ENCODE measurements at places on chromosomes 3 and 15.

DNA sequence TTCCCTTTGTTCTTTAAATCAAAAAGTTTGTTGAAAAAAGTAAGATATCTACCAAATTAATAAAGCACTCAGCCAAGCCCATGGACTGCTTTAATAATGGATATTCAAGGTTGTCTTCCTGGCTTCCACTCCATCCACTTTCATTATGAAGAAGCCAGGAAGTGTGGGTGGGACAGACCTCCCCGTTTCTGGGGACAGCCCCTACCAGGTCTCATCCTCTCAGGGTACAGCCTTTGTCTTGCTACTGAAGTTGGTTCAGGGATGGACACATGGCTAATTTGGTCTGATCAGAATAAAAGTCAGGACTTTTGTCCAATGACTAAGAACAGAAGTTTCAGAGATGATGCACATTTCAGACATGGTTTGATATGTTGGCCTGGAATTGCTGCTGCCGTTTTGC, 32.6 kb downstream of the CCNB2 start:
- no peak for DNase-seq

DNA sequence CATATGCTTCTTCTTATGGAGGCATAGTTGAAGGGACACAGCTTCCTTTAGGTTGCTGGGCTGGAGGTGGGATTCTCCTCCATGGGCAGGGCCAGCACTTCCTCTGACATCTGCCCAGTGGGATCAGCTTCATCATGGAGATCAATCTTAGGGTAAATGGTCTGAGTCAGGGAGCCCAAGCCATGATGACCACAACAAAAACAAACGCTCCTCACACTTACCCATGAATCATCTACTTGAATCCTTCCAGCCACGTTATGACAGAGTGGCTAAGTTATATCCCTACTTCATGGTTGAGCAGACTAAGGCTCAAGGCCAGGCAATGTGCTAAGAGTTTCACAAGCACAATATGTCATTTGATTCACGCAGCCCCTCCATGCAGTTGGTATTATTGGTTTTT, 87.2 kb upstream of the NMNAT3 start:
- DNase-seq = peak; percentile 97

GRCh38 chr3:188154014-188154808, at the start of gene LPP:
LPP (plus strand) TSS chr3:188154157; CDS start chr3:188406121, 251,964 bp downstream.
- no peak for DNase-seq

- no peak for DNase-seq
Observed at GRCh38 chr3:178059119-178059518, 477.1 kb upstream of the KCNMB2 start.

DNA sequence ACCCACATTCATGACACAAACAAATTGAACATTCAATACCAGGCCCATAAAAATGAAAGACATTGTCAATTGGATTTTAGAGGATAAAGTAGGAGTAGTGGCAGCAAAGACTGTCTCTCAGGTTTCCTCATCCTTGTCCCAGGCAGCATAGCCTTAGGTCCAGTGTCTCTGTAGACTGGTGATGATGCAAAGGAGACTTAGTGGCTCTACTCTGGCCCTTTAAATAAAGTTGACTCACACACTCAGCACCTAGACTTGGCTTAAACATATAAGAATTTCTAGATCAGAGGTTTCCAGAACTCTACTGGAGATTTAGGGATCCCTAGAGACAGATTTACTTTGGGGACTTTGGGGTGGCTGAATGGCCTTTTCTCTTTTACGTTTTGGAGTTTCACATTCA, 166.6 kb downstream of the NR1D2 start:
- no peak for DNase-seq

- no peak for DNase-seq
Observed at GRCh38 chr3:57078344-57078634, 17.8 kb downstream of the SPATA12 start.

- no peak for DNase-seq
Observed at GRCh38 chr15:81060907-81061306, 60.2 kb downstream of the TLNRD1 start.

DNA sequence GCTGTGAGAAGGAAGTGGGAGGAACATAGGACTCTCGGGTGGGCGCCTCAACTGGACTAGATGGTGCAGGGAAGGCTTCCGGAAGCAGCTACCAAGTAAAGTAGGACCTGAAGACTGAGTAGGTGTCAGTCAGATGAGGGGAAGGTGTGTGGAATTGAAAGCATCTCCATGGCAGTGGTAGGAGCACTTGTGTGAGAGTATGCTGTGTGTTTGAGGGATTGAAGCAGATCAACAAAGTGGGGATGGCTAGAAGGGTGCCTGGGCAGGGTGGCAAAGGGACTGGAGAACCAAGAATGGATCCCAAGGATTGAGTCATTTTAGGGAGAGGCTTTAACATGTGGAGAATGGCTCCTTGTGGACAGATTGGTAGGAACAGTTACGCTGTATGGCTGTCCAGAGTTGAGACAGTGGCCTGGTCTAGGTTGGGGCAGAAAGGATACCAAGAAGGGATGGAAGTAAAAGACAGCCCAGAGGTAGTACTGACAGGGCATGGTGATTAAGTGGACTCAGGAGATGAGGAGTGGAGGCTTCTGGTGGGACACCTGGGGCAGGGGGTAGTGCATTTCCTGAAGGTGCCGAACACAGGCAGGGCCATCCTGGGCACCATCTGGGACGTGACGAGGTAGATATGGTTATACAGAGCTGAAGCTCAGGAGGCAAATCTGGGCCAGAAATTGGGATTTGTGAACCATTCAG, 1.5 kb downstream of the UQCC5 start:
- DNase-seq = no peak

GRCh38 chr15:79209116-79209515, 73.4 kb upstream of the ANKRD34C start:
- no peak for DNase-seq

DNA sequence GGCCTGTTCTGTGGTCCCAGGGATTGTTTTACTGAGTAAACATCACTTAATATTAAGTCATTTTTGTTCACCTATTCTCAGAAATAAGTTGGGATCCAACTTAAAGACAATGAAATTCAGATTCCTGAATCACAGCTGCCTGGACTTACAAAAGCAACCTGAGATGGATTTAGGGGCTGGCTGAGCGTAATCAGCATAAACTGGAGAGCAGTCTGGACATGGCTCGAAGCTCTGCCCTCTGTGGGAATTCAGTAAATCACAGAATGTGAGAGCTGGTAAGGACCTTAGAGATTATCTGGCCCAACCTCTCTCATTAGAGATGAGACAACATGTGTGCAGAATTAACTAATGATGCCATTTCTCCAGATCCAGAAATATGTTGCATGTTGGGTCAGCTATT, 23.7 kb downstream of the CCDC80 start:
- no peak for DNase-seq

DNA sequence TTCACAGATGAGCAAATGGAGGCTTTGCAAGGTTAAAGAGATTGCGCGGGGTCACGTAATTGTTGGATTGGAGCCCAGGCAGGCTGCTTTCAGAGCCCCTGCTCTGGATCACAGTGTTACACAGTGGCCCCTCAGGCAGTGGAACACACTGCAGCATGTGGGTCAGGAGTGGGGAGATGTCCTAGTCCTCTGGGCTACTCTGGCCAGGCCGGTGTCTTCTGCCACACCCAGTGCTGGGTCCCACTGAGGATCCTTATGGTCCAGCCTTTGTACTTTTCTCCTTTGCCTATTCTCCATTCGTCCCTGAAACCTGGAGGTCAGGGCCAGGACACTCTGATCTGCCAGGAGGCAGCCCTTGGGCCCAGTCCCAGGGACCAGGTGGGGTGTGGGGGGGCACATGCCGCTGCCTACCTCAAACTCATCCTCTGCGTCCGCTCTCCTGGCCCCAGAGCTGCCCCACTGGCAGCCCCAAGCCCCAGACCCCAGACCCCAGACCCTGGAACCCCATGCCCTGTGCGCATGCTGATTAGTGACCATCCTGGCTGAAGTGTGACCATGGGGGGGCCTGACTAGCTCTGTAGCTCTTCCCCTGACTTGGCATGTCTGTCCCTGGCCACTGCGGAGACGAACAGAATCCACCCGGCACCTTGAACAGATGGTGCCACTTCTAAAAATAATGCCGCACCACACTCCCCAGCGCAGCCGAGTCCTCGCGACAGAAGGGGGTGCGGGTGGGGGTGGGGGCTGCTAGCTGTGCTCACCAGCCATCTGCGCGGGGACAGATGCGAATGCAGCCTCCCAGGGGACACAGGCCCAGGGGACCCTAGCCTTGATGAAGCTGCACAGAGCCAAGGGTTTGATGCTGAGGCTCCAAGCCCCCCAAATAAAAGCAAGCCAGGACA, 41.6 kb downstream of the ATP2B2 start:
- no peak for DNase-seq

GRCh38 chr3:119930286-119930685, 148.4 kb downstream of the NR1I2 start:
- no peak for DNase-seq

DNA sequence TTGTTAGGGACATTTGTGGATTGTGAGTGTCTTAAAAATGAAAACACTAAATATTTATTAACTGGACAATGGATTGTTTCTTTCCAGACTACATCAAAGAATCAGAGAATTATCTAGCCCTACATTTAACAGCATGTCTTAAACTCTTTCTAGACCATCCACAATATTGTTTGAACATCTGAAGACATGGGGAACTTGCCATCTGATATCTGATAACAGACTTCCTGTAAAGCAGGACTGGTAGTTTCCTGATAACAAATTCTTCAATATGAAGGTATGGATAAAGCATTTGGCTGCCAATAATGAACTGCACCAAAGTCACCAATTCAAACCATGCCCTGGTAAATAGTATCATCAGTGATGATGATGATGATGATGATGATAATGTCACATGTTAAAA, 26.2 kb upstream of the HACD2 start:
- no peak for DNase-seq

- DNase-seq = no peak
Observed at GRCh38 chr15:46580924-46581323, 946.1 kb downstream of the SQOR start.

- DNase-seq = peak; percentile 23
Observed at GRCh38 chr3:34008191-34008590, 209.8 kb downstream of the PDCD6IP start.

DNA sequence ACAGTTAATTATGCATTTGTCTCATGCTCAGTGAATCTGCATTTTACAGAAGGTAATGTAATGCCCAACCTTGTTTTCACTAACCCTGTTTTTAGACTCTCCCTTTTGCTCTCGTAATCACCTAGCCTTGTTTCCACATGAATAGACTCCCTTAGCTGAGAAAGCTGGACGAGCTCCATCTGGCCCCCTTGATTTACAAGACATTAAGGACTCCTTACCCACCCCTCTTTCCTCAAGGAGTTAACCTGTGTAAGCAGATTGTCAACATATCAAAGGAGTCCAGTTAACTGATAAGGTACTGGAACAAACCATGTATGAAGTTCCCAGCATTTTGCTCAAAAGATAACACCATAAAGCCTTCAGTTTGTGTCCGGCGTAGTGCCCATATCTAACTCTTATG, 99.6 kb downstream of the VPS8 start:
- no peak for DNase-seq

DNA sequence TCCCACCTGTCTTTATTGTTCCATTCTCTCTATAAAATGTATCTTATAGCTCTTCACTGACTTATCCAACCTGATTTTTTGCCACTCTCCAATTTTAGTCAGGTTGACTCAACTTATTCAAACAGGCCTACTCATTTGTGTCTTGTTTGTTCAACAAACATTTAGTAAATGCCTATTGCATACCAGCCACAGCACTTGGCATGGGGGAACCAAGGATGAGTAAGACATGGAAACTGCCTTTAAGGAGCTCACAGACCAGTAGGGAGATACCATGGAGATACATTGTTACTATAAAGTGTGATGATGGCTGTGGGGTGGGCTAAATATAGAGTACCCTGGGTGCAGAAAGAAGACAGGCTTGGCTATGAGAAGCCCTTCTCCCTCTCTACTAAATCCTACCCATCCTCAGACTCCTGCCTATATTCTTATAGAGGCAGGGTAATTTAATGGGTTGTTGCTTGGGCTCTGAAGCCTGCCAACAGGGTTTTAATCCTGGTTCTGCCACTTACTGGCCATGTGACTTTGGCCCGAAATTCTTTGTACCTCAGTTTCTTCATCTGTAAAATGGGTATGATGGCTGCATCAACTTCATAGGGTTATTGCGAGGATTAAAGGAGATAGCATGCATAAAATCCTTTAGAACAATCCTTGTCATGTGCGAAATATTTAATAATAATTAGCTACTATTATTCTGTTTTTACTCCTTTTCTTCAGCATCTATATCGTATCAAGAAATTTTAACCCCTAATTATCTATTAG, 348.5 kb upstream of the UMPS start:
- DNase-seq = no peak

DNA sequence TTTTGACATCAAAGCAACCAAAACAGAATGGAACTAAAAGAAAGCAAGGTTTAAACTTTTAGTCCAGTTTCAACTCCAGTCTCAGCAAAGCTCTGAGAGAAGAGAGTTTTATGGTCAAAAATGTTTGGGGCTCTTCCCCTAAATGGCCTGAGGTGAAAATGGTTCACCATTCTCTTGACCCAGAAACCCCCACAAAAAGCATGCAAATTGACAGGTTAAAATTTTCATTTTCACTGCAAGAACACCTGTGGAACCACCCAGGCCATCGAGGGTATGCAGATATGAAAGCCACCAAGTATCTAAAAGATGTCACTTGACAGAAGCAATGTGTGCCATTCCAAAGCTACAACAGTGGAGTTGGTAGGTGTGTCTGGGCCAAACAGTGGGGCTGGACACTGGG, 195.0 kb downstream of the MAGI1 start:
- DNase-seq = no peak

DNA sequence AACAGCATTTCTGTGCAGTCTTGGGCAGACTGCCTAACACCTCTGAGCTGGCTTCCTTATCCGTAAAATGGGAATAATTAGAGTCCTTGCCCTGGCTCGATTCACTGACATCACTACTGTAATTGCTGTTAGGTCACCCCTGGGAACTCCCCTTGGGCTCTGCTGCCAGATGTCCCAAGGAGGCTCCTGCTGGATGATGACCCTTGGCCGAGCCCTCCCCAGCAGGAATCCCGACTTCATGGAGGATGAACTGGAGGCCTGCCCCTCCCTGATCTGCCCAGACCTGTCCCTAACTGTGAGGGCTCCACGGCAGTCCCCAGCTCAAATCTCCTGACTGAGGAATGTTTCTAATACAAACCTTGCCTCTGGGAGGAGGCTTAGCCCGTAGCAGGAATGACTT, 18.0 kb downstream of the ESYT3 start:
- no peak for DNase-seq

- DNase-seq = peak; percentile 28
Observed at GRCh38 chr3:133941415-133941821, 45.7 kb upstream of the RAB6B start.

DNA sequence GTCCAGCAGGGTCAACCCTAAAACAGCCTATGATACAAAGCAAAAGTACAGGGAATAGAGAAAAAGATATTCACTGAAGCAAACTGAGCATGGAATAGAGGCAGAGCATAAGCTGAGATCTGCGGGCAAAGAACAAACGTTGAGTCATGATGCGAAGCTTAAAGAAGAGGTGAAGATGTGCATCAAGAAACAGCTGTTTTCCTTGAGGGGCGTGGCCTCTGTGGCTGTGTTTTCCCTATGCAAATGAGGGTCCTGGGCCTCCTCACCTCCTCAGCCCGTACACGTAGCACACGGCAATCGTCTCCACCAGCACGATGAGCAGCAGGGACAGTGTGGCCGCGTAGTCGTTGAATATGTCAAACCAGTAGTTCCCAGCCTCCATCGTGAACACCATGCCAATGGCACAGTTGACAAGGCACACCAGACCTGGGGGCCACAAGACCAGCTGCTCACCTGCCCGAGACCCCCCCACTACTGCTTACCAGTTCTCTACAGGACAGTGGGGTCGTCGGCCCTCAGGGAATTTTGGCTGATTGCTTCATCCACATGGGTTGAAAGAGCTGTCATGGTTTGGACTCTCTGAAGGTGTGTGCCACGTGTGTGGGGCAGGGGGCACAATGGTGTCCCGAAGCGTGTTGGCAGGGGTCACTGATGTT, 33.6 kb downstream of the SLC6A20 start:
- no peak for DNase-seq

Data from kidney epithelial cell (primary cell).